CMK (cell line): ENCODE measurements at places on chromosomes 7 and 10.

DNA sequence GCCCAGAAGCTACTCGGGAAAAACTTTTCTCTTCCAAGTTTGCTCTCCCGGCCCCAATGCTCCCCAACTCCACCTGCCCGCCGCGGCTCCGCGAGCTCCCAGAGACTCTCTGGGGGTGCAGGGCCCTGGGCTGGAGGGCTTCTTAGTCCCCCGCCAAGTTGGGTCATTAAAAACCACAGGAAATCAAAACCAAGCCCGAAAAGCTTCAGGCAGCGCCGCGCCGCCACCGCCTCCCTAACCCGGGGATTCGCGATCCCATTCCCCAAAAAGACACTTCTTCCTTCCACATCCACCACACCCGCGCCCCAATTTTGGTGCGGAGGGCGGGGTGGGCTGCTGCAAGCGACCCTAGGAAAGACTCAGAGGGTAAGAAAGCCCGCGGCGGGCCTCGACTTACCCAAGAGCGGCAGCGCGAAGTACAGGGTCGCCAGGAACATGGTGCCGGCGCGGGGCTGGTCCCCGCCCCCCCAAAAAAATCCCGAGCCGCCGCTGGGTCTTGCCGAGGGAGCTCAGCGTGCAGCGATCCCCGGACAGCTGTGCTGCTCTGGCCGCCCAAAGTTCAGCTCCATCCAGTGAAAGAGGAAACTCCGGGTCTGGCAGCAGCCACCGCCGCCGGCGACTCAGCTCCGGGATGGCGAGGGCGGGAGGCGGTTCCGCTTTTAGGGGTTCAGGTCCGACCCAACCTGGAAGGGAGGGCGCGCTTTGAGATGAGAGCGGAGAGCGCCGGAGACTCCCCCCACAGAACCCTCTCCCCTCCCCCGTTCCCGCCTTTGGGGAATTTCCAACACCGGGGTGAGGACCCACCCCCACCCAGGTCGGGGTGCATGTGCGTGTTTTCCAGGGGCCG, 1.2 kb downstream of the GFRA1 start:
- no peak for DNase-seq

GRCh38 chr10:33773253-33773573, 438.7 kb upstream of the NRP1 start:
- DNase-seq: no peak

DNA sequence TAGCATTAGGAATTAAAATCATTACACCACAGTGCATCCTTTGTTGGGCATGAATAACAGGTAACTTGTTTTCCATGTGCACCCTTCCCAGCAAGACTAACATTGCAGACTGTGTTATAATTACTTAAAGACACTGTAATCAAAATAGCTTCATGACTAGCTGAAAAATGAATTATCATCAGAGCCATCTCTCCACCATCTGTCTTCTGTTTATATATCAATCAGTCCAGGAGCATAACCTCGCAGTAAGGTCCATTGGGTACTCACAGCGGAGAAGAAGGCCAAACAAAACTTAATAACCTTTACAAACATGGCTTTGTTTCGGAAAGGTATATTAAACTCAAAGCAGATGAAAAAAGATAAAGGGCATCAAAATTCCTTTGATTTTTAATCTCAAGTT, 90.6 kb downstream of the ODAD2 start:
- no peak for DNase-seq

GRCh38 chr10:17349717-17350116, 104.7 kb downstream of the ST8SIA6 start:
- DNase-seq: no peak

GRCh38 chr7:127872122-127872521, 159.1 kb downstream of the LRRC4 start:
- no peak for DNase-seq

- no peak for DNase-seq
Observed at GRCh38 chr10:103278862-103279298, 1.9 kb downstream of the INA start.

- DNase-seq: no peak
Observed at GRCh38 chr7:35384761-35385700, 131.1 kb upstream of the TBX20 start.

DNA sequence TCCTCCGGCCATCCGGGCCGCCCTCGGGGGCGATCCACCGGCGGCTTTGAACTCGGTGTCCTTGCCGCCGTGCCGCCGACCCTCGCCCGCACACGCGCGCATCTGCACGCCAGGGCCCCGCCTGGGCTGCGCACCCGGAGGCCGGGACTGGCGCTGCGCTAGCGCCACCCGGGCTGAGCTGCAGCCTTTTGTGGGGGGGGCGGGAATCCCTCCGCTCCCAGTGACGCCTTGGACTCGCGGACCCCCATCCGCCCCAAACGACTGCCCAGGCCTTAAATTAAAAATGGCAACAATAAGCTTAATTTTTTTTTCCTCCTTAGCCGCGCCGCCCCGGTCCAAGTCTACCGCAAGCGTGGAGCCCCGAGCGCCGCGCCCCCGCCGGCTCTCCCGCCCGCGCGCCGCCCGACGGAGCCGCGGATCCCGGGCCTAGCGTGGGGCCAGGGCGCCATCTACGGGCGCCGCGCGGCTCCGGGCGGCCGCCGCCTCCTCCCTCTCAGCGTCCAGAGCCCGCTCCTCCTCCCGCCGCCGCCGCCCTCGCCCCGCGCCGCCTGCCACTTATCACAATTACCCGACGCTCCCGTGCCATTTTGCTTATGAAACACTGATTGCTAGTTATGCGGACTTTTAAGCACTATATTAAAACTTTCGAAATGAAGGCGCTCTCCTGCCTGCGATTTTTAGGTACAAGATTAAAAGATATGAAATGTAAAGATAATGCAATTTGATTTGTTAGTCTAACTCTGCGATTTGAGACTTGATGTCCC, 7.5 kb upstream of the EBF3 start:
- DNase-seq: no peak

DNA sequence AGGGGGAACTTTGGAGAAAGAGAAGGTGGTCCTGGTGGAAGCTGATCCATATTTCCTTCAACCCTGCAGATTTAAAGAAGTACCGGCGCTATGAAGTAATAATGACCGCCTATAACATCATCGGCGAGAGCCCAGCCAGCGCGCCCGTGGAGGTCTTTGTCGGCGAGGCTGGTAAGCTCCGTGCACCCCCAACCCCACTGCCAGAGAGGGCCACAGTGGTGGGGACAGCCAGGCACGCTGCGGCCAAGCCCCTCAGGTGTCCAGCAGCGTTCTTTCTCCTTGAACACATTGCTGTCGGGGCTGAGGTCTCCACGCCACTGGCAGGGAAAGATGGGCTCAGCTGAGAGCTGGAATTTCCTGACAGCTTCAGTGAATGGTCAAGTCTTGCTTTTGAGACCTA, 503.7 kb upstream of the FOXK1 start:
- no peak for DNase-seq

DNA sequence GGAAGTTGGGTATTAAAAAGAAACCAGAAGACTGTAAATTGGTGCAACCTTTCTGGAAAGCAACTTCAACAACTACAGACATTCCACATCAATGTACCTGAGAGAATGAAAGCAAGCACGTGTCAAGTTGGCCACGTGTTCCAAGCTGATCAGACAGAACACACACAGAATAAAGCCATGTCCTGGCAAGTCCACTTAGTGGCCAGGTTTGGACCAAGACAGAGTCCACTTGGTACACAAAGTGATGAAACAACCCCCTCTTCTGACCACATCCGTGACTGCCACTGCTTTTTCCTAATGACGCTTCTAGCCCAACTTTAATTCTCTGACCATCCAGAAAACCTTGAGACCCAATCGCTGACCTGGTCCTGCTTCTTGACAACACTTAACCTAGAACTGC, 109.4 kb downstream of the ABLIM1 start:
- DNase-seq: no peak

DNA sequence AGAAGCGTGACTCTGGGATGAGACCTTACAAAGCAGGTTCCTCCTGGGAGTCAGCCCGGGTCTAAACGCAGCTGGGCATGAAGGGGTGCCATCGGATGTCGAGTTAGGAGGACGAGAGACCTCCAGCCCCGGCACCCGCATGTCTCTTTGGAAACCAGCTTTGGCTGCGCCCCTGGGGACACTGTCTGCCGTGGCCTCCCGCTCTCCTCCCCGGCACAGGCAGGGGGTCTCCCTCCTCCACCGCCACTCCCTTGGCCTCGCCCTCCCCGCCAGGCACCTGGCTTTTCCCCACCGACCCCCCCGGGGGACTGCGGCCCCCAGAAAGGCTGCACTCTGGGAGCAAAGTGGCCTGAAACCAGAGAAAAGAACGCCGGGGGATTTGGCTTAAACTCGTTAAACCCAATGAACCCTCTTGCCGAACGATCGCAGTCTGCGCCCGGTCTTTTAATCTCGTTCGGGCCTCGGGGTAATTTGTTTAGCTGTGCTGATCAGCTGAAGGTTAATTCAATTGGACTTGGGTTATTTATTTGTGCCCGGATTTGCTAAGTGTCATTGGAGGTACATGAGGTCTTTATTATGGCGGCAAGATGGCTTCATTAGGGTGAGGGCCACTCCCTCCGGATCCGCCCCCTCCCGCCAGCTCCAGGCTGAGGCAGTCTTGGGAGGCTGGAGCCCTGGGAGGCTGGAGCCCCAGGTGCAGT, 16.4 kb upstream of the PSMG3 start:
- DNase-seq: no peak

DNA sequence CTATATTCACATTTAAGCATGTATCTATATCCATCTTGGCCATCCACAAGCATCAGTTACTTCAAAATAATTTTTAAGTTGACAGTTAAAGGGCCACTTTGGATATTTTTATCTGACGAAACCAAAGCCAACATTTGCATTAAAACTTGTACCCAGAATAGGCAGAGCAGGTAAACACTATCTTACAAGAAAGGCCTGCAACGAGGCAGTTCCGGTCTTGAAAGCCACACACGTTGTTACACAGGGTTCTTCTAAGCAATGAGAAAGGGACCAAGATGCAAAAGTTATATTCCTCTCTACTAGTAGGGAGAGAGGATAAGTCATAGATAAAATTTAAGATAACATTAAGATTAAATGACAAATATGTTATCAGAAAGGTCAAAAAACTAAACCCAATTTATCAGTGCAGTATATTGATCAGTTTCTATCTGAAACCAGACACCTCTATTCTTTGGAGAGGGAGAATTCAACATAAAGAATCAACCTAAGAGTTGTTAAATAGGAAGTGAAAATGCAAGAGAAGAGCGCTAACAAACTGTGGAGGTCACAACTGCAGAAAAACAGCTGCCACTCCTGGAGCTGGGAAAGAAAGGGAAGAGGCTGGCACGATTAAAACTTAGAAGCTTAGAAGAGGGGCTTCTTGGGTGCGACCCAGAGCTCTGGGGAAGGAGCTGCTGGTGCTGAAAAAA, 701.3 kb downstream of the TNS3 start:
- DNase-seq: no peak

GRCh38 chr7:151166629-151167196, 781 bp downstream of the GBX1 start:
- no peak for DNase-seq
